ENCODE measurements at places on chromosomes 7 and 10.

DNA sequence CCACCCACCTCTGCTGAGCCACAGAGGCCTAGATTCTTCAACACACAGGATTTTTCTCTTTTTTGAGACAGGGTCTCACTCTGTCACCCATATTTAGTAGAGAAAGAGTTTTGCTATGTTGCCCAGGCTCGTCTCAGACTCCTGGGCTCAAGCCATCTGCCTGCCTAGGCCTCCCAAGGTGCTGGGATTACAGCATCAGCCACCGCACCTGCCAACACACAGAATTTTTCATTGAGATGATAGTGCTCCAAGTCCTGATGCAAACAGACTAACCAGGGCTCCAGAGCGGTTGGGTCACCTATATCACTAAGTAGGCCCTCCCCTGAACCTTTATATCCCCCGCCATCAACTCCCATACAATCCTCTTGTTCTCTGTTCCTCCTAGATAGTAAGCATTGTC, 24.4 kb upstream of the ADRB1 start:
- no peak for DNase-seq

- no peak for DNase-seq
Observed at GRCh38 chr7:127872122-127872521, 159.1 kb downstream of the LRRC4 start.

GRCh38 chr7:128352153-128352537, 8.4 kb upstream of the RBM28 start:
- no peak for DNase-seq

GRCh38 chr7:118312966-118313365, 88.5 kb downstream of the ANKRD7 start:
- peak; percentile 47 for DNase-seq

DNA sequence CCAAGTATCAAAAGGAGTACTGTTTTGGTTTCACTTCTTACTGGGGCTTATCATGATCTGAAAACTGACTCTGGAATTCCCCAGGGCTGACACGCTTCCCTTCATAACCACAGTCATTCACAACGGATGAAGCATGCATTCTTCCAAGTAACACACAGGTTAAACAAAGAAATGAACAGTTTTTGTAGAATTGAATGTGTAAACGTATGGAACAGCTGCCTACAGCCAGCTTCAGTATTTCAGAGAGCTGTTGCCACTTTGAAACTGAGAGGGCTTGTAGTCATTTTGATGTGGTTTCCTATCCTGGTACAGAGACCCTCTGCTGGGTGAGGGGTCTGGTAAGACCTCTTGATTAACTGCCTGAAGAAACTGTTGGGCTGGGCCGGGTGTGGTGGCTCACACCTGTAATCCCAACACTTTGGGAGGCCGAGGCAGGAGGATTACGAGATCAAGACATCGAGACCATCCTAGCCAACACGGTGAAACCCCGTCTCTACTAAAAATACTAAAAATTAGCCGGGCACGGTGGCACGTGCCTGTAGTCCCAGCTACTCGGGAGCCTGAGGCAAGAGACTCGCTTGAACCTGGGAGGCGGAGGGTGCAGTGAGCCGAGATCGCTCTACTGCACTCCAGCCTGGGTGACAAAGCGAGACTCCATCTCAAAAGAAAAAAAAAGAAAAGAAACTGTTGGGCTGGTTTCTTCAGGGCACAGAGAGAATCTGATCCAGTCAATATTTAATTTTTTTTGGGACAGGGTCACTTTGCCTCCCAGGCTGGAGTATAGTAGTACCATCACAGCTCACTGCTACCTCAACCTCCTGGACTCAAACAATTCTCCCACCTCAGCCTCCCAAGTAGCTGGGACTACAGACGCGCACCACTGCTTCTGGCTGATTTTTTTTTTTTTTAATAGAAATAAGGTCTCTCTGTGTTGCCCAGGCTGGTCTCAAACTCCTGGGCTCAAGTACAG, 4.7 kb downstream of the NFE2L3 start:
- DNase-seq: peak; percentile 51

DNA sequence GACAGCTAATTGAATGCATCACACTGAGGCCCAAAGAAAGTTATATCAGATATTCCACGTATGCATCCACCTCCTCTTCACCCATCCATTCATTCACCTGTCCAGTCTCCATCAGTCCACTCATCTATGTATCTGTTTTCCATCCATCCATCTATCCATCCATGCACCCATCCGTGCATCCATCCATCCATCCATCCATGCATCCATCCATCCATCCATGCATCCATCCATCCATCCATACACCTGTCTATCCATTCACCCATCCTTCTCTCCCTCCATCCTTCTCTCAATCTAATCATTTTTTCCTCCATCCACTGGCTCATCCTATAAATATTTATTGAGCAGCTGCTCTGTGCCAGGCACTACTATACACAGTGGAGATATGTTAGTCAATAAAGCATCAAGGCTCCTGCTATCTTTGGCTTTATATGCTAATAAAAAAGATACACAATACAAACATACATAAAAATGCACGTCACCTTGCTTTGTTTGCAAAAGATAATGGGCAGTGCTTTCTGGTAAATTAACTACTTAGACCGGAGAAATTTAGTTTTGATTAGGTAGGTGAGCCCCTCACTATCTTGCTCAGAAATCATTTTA, 442.0 kb upstream of the KLF6 start:
- no peak for DNase-seq

DNA sequence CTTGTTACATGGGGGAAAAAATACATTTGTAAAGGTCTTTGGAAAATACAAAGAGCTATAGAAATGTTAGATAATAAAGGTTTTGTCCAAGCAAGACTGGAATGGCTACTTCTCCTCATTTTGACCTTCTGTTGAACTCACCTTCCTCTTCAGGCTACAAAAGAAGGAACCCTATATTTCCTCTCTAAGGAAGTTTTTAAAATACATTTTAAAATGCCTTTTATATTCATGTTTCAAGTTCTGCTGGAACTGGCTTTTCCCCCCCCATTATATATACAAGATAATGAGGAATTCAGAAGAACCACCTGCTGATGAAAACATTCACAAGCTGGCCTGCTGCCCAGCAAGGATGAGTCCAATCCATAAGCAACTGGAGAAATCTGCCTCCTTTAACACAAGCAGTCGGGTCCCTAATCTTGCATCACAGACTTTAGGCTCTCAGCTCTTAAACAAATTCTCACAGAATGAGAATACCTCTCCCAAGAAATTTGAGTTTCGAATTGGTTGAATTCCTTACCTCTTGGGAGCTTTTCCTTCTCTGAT, 44.6 kb downstream of the MTERF1 start:
- DNase-seq: no peak

- no peak for DNase-seq
Observed at GRCh38 chr10:35523670-35524225, 81.4 kb upstream of the GJD4 start.

DNA sequence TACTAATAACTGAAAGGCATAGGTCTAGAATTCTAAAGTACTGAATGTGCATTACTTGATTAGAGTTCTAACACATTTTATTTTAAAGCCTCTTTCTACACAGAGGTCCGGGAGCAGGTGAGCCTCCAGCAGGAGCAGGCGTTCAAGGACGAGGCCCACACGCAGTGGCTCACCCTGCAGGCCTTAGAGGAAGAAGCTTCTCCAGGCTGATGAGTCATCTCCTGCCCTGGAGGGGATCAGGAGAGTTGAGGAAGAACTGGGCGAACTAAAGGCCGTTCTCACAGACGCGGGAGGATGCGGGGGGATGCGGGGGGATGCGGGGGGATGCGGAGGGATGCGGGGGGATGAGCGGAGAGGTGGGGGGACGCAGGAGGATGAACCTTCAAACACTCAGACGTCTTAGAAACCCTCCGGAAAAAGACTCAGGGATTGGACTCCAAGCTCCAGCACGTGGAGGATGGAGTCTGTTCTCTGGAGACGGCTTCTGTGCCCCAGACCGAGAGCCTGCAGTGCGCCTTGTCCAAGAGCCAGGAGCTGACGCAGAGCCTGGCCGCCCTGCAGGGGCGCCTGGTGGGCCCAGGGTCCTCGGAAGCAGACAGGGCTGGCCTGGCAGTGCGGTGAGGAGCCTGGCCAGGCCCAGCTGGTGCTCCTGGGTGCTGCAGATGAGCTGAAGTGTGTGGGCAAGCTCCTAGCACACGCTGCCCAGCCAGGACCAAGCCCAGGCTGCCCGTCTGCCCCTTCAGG, 433.7 kb upstream of the TPK1 start:
- peak; percentile 11 for DNase-seq

GRCh38 chr7:2637505-2638223, 5.9 kb downstream of the TTYH3 start:
- DNase-seq: peak; percentile 88

DNA sequence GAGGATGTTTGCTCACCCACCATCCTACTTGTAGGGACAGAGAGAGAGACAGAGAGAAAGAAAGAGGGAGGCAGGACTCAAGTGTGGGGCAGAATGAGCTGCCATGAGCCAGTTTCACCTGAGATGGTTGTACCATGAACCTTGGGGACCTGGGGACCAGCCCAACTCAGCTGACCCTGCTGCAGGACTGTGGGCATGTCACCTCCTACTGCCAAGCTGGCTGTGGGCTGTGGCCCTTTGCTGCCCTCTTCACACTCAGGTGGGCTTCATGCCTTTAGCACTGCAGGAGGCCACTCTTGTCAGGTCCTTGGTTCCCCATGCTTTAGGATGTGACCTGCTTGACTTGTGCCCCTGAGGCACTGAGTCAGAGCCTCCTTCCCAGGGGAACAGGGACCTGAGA, 108.2 kb upstream of the PCBD1 start:
- DNase-seq: peak; percentile 10
